Suppressor macrophage treated with lipopolysaccharide for 4 hours (primary cell): ENCODE measurements at places on chromosomes 1 and 21.

- no peak for DNase-seq
These were observed 42.6 kb downstream of the UBE2G2 start for GRCh38 chr21:44758781-44759627.

GRCh38 chr21:15730484-15731242, 881 bp downstream of the USP25 start:
- peak; percentile 21 for DNase-seq

DNA sequence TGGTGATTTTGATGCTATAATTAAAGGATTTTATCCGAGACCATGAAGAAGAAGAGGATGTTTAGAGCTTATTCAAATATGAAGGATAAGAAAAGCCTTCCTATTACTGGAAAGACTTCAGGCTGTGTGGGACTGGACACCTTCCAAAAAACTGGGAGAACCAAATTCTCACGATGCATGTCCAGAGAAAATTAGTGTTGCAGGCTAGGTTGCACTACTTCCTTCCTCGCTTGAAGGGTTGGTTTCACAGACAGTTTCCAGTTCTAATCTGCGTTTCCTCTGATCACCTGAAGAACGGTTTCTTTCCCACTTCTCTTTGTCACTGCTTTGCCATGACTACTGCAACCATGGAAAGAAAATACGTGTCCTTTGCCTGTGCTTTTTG, 2.0 kb downstream of the MTARC2 start:
- DNase-seq: no peak

DNA sequence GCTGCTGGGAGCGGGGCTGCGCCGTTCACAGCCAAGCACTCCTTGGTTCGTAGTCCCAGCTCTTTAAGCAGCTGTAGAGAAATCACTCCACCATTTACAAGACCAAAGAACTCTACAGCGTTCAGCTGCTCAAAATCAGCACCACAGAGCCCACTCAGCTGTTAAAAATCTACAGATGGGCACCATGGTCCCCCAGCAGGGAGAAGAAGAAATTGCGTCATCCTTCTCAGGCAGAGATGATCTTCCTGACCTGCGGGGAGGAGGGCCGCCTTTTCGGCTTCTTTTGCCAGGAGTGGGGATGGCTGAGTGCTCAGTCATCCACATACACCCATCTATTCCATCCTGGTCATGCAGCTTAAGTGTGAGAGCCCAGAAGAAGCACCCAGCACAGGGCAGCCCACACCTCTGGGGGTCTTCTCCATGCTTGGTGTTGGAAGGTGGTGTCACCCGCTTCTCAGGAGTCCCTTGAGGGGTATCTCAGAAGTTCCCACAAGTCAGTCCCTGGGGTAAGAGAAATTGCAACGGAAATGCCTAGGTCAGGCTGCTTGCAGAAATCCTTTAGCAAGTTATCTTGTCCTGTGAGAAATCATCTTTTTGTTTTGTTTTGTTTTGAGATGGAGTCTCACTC, 163.8 kb downstream of the NPHP4 start:
- no peak for DNase-seq

- DNase-seq: no peak
These were observed 26.1 kb upstream of the DISC1 start for GRCh38 chr1:231600458-231600976.

- DNase-seq: no peak
These were observed 17.8 kb downstream of the IFFO2 start for GRCh38 chr1:18938707-18939070.
